T-helper 22 cell (primary cell): ENCODE measurements at places on chromosomes 7 and 10.

- DNase-seq, result no peak
Observed at GRCh38 chr7:122528879-122529481, 169.9 kb downstream of the RNF133 start.

DNA sequence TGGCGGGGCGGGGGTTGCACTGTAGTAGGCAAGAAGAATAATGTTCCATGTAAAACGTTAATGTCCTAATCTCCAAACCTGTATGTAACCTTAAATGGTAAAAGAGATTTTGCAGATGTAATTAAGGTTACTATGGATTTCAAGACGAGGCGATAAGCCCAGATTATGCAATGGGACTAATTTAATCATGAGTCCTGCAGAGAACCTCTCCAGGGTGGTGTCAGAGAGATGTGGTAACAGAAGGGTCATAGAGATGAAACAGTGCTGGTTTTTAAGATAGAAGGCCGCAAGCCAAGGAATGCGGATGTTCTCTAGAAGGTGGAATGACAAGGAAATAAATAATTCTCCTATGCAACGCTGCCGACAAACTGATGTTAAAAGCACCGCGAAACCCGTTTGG is 57.1 kb downstream of the UBE3C start:
- DNase-seq, result no peak

DNA sequence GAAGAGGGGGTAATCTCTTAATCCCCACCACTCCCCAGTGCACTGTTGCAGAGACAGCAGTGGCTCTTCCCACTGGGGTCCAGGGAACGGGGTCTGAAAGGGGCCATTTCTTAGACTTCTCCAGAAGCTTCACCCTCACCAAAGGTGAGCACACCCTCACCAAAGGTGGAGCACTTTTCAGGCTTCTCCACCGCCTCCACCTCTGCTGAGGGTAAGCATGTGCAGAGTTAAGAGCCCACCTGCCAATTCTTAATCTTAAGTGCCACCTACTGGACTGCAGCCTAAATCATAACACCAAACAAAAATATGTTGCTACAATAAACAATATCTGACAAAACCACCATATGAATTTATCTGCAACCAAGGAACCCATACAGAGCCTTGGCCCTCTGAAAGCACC is 27.0 kb downstream of the SNX13 start:
- no peak for DNase-seq

- no peak for DNase-seq
Observed at GRCh38 chr10:96413151-96413787, 54.5 kb upstream of the OPALIN start.

GRCh38 chr10:124708246-124708779 is 35.9 kb downstream of the FAM53B start:
- no peak for DNase-seq

DNA sequence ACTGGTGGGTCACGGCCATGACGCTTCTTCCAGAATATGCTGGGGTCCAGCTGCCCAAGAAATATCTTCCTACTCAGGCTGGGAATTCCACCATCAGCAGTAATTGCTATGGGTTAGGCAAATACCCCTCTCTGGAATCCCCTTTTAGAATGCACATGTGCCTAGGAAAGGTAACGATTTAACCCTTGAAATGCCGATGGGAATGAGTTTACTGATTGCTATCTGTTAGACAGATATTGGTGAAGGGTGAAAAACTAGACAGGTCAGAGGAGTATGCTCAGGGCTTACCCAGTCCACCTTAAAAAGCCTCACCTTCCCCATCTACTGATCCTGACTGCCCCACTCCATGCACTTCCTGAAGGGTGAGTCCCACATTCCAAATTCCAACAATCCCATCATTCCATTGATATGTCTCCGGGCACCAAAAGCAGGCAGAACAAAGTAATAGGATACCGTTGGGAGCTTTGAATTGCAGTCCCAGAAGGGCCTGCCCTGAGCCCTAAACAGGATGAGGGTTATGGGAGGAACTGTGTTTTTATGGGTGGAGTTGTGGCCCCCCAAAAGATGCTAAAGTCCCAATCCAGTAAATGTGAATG is 59.3 kb downstream of the DLG5 start:
- no peak for DNase-seq

DNA sequence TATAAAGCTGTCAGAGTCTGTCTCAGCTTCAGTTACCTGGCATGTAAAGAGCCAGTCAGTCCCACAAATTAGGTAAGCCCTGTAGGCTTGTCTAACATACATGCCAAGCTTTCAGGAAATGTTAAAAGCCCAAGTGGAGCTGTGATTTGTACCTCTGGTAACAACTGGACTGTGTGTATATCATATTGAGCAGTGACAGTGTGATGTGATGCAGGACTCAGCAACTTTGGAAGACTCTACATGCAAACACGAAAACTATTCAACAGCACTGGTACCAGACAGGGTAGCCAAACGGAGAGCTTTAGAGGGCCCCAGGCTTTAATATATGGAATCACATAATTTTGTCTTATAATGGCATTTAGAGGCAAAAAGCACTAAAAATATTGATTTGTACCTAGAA is 587.9 kb downstream of the PHTF2 start:
- DNase-seq, result no peak

- no peak for DNase-seq
Observed at GRCh38 chr7:20301311-20301939, 29.3 kb upstream of the ITGB8 start.

DNA sequence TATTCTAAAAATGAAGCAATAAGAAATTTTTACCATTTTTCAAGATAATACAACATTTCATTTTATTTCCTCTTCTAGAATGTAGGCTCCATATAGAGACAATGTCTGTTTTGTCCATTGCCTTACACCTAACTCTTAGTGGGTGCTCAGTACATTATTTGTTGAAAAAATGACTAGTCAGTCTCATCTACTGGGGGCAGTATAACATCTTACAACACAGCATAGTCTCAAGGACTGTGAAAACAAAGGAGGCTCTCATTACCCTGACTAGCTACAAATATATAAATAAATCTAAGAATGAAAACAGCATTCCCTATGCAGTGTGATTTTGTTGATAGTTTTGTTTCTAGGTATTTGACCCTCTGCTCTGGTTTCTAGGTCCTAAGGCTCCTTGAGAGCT is 11.6 kb downstream of the CRPPA start:
- DNase-seq, result no peak

DNA sequence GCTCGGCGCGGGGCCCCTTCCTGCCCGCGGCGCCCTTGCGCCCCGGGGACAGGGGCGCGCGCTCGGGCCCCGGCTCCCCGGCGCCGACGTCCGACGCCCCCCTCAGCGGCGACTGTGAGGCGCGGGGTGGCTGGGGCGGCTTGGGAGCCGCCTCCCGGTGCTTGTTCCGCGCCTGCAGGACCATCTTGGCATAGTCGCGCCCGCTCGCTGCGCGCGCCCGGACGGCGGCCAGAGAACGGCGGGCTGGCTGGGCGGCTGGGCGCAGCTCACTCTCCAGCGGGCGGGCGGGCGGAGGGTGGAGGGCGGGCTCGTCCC is at the start of gene DPY19L1:
Gene DPY19L1, minus strand, starts transcription at position 275 of the 315 bp plus-strand sequence. Its CDS starts 91 bp downstream, at position 184.
- DNase-seq, result no peak

DNA sequence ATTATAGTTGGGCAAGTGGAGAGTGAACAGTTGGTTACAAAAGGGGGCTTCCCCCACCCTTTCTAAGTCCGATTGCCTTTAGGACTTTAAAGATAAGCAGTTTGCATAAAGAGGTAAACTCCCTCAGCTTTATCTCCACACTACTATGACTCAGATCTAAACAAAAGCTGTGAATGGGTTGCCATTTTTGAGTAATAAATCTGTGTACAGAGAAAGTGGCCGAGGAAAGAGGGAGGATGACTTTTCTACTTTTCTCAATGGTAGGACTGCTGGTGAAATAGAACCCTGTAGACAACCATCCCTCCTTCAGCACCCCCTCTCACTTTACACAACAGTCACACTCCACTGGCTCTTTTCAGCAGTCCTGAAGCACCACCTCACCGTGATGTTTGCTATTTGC is 71.2 kb downstream of the DNMBP start:
- no peak for DNase-seq

- DNase-seq, result no peak
Observed at GRCh38 chr10:111125102-111125501, 48.3 kb downstream of the ADRA2A start.

- DNase-seq, result no peak
Observed at GRCh38 chr7:124276005-124276622, 243.2 kb upstream of the TMEM229A start.

DNA sequence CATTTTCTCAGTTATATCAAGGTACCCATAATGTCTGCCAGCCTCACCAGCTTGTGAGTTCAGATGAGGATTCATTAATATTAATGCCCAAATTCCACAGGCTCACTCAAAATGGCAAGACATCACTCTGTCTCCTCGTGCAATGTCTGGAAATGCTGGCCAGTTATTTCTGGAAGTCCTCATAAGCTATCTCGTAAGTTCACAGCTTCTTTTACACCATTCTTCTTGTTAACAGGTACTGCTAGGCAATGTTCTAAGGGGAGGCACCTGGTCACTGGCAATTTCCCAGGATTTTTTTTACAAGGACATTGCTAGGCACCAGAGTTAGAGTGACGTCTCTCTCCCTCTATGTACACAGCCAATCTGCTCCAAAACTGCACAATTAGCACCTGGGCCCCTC is 80.2 kb upstream of the SEMA3C start:
- DNase-seq, result no peak

- no peak for DNase-seq
Observed at GRCh38 chr7:142279601-142280000, 21.7 kb upstream of the PRSS58 start.

DNA sequence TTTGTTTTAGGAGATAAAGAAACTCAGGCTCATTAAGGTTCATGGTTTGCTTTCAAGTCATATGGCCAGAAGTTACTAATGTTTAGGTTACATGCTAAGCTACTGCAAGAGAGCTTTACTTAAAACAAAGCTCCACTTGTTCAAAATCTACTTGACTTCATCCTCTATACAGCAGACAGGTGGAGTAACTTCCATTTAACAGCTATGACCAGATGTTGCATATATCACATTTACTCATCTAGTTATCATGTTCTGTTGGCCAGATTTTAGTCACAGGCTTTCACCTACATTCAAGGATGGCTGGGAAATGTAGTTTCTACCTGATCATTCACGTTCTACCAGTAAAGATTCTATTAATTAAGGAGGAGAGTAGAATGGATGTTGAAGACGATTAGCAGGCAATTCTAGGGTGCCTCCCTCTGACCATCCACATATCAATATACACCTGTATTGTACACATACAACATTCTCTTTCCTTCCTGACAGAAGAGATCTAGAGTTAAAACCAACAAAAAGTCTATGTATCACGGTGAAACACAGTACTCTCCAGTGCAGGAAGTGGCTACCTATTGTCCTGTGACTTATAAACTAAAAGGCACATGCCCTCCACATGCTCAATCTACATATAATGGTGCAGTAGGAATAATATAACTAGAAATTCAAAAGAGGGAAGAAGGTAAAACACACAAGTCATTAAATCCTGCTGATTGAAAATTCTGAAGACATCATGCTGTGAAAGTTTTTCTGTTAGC is 488.0 kb downstream of the MDFIC start:
- DNase-seq, result no peak
